ENCODE measurements at places on chromosomes 3 and 15. TPM values are rescaled to one million over a fixed set of nuclear protein-coding genes. Genes with fewer than 3 reads are reported as not detected.

FAM162A gene
- 206 TPM for total RNA-seq

RPL35A gene
- total RNA-seq: 700 TPM

FBXO40 gene
- not detected for total RNA-seq

C3orf70 gene
- 15.1 TPM for total RNA-seq

RAD51 gene
- total RNA-seq: 2.9 TPM

CELSR3 gene
- 2.3 TPM for total RNA-seq

SLC12A8 gene
- 8.0 TPM for total RNA-seq

ABHD10 gene
- 19.9 TPM for total RNA-seq

DNA sequence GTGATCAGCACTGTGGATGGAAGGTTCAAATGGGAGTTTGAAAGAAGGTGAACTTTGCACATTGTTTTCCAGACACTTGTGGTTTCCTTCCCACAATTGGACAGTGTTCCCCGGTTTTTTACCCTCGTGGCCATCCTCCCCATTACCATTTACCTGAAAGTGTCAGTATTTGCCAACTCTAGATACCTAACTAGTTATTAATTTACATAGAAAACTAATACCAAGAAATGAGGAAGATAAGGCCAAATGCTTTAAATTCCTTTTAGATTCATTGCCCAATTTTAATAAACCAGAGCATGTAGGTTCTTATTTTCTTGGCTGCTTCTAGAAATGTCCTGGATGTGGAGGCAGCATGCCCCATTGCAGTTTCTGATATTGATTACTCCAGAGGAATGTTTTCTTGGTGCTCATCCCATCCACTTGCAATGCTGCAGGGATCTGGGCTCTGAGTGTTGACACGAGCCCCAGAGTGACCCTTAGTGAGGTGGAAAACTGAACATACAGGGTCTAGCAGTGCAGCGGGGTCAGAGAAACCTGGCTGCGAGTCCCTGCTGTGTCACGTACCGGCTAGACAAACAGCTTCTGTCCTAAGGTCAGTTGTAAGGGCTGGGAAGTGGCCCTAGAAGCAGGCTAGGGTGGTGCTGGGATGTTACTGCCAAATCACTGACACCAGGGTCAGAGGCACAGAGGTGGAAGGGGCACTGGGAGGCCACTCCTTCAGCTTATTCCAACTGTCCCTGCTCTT is 23.5 kb downstream of the LSM3 start:
- DNase-seq: no peak

DNA sequence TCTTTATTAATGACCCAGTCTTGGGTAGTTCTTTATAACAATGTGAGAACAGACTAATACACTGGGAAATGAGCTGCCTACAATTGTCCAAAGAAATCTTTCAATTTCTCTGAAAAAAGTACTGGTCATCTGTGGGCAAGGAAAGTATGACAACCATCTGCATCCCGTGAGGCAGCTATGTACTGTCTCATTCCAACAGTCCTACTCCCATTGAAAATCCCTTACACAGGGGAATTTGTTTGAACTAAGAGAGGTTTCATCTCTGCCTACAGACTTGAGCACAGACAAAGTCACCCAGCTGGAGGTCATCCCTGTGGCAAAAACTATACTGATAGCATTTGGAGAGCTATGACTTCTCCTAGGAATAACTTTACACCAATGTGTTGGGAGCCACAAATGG is 27.1 kb downstream of the SHC4 start:
- DNase-seq: no peak

- DNase-seq: no peak
Observed at GRCh38 chr3:197734667-197735318, 1.9 kb downstream of the RUBCN start.

- no peak for DNase-seq
Observed at GRCh38 chr3:43388915-43389314, 102.6 kb downstream of the SNRK start.

DNA sequence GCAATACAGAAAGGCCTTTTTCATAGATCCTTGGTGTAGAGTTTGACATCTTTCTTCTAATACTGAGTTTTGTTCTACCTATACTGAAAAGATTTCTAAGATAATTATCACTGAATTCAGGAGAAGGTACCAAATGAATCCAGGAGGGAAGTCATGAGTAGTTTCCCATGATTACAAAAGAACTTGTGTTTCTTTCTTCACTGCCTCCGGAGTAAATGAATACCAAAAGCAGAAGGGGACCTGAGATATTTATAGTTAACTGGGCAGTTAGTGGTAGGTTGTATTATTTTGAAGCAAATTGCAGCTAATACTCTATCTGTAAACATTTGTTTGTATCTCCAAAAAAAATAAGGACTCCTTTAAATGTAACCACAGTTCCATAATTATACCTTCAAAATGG is 175.4 kb downstream of the SUCNR1 start:
- DNase-seq: no peak

DNA sequence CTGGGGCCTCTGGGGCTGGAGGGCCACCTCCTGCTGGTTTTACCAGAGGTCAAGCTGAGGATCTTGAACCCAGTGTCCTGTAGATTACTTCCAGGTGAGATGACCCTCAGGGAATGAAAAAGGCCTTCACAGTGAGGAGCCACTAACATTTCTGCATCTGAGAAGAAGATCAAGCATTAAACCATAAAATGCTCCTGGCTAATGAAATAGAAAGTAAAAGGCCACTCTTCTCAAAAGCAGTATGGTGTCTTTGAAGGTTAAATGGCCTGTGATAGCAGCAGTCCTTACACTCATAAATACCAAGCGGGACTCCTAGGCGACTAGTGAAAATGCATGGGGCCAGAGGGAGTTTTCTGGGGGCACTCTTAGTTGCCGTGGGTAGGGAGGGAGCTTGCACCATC is 47.0 kb upstream of the RGMA start:
- DNase-seq: no peak

GRCh38 chr3:114441386-114441785 is 147.6 kb downstream of the TIGIT start:
- no peak for DNase-seq

GRCh38 chr15:80557441-80558234 is 137.5 kb upstream of the ABHD17C start:
- DNase-seq: no peak

- DNase-seq: no peak
Observed at GRCh38 chr3:132285620-132285945, 31.6 kb upstream of the ACP3 start.

DNA sequence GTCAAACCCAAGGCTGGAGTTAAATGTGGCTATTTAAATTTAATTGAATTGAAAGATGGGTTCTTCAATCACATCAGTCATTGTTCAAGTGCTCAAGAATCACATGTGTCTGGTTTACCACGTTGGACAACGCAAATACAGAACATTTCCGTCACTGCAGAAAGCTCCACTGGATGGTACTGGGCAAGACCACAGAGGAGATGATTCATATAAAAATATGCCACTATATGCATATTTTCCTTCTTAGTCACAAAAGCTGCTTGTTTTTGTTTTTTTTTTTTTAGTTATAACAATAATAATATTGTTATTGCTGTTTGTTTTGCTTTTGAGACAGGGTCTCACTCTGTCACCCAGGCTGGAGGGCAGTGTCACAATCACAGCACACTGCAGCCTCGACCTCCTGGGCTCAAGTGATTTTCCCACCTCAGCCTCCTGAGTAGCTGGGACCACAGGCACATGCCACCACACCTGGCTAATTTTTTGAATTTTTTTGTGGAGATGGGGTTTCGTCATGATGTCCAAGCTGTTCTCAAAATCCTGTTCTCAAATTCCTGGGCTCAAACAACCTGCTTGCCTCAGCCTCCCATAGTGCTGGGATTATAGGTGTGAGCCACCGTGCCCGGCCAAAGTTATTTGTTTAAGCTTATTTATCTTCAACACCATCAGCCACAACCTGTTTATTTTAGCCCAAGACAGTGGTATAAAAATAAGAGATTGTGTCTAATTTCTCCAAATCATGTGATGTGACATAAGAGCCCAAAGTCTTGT is 19.4 kb downstream of the RTP3 start:
- no peak for DNase-seq

DNA sequence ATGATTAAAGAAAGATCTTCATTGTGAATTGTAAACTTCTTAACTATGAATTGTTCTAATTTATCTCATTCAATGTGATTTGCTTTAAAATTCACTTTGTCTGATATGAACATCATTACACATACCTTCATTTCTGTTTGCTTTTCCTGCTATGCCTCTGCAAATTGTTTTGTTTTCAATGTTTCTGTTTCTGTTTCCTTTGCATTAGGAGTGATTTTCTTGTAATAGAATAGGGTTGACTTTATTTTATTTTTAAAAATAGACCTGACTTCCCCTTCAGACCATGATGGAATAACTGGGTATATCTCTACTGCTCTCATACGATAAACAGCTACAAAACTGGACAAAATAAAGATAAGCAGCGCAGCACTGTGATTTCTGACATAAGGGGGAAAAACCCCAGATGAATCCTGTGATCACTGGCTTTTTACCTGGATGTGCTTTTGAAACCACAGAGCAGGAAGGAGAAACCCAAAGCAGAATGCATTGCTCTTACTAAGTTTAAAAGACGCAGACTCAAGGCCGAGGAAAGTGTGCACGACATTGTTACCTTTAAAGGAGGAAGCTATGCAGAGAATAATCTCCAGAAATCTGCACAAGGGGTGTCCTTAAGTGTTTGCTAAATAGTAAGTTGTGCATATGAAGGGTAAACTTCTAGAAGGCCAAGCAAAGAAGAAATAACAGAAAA is 420.2 kb downstream of the TBC1D5 start:
- no peak for DNase-seq

DNA sequence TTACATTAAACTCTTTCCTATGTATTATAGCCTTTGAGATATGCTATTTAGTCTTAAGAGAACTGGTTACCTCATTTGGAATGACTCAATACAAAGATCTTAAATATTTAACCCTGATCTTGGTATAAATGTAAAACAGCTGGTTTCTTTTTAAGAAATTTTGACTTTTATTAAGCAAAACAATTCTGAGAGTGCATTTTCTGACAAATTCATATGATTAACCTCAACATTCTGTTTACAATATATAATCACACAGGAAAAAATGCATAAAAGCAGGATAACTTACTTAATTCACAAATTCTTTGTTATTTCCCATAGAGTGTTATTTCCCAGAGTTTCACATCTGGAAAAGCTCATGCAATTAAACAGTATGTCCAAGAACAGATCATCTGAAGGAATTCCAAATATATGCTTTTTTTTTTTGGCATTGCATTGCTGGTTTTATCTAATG is 400.4 kb upstream of the THBS1 start:
- DNase-seq: no peak

- DNase-seq: no peak
Observed at GRCh38 chr3:130073582-130073981, 8.0 kb upstream of the ALG1L2 start.

GRCh38 chr15:43776101-43776717 is 557 bp downstream of the ELL3 start:
- peak; percentile 68 for DNase-seq

DNA sequence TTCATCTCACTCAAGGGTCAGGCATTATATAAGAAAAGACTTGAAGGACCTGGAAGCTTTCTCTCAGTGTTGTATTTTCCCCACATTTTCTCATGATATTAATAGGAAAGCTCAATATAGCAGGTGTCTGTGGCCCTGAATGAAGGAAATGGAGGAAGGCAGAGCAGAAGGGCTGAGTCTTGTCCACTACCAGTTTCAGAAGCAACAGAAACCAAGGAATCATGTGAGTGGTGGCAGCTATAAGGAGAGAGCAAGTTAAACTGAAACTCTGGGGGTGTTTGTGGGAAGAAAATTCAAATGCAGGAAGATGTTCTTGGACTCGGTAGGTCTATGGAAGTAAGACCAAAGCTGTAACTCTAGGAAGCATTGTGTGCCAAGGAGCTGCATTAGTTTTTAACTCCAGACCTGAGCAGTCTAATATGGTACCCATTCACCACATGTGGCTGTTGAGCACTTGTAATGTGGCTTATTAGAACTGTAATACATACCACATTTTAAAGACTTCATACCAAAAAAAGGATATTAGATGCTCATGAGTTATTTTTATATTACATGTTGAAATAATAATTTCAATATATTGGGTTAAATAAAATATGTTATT is 278.8 kb upstream of the GADL1 start:
- DNase-seq: no peak

- DNase-seq: no peak
Observed at GRCh38 chr3:173770011-173770410, 372.5 kb downstream of the NLGN1 start.

DNA sequence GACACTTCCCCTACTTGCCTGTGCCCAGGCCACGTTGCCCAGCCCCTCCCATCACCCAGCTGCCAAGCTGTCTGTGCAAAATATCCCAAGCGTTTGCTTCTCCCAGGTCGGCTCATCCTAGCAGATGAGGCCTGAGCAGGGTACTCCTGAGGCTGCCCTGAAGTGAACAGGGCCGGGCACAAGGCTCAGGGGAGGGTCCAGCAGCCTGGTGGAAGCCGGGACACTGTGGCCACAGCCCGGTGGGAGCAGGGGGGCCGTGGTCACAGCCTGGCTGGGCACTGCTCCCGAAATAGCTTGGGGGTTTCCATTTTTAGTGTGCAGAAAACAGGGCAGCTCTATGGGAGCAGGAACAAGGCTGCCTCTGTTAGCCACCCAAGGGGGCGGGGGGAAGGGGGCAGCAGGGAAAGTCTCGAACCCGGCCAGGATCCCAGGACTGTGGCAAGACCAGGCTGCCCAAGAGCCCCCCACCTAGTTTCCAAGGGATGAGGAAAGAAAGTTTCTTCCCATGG is 3.4 kb downstream of the PLXNB1 start:
- DNase-seq: no peak

- DNase-seq: no peak
Observed at GRCh38 chr3:113111011-113111707, 100.2 kb upstream of the BOC start.

DNA sequence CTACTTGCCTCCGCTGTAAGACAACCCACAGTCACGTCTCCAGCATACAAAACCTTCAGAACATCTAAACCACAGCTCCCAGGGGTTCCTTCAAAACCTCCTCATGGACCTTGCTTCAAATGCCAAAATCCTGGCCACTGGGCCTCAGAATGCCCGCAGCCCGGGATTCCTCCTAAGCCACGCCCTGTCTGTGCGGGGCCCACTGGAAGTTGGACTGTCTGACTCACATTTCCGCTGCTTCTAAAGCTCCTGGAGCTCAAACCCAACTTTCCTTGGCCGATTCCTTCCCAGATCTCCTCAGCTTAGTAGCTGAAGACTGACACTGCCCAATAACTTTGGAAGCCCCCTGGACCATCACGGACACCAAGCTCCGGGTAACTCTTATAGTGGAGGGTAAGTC is 17.9 kb upstream of the OR5H6 start:
- no peak for DNase-seq

DNA sequence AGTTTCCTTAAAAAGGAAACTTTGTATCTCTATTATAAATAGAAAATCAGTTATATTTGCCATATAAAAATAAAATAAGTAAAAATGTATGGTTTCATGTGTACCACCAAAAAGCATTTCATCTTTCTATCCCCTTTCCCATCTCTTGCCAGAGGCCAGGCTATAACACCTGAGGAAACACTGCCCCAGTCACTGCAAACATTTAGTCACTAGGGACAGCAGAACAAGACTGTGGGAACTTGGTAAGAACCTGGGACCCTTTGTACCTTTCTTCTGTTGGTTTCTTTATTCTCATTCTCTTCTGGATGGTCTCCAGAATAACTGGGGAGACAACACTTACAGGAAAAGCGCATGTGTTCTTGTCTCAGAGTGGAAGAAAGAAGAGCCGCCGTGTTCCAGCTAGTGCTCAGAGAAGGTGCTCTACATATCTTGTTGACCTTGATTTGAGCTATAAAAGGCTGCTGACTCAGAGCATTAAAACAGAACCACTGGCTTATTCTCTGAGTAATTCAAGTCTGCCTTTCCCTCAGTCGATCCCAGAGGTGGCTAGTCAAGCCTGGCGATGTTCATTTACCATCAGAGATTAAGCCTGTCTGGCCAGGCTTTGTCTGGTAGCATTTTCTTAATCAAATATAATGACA is 361.6 kb downstream of the RBMS3 start:
- DNase-seq: no peak

Data from mucosa of descending colon (tissue), 3 donors.